ENCODE measurements at places on chromosomes 2 and 18. TPM values are rescaled to one million over a fixed set of nuclear protein-coding genes. Genes with fewer than 3 reads are reported as not detected.

MC2R gene
- total RNA-seq = not detected

UGT1A5 gene
- total RNA-seq = not detected

RAB6C gene
- not detected for total RNA-seq

TMEM178A gene
- total RNA-seq = 17.4 TPM

EPB41L3 gene
- total RNA-seq = 17.0 TPM

TSGA10 gene
- 9.9 TPM for total RNA-seq

RELCH gene
- total RNA-seq = 56.4 TPM

REG3A gene
- total RNA-seq = not detected

PGAP1 gene
- 28.7 TPM for total RNA-seq

ZAP70 gene
- total RNA-seq = 0.12 TPM

MAP3K19 gene
- not detected for total RNA-seq

LINC00305 gene
- not detected for total RNA-seq

CXCR1 gene
- not detected for total RNA-seq

GRCh38 chr2:145116056-145116455 lies 596.1 kb upstream of the ZEB2 start:
- no peak for DNase-seq

GRCh38 chr18:66077066-66077465 lies 326.3 kb downstream of the CDH7 start:
- no peak for DNase-seq

GRCh38 chr18:77108001-77108692 lies 24.4 kb downstream of the MBP start:
- DNase-seq = no peak

GRCh38 chr2:223727562-223727961 lies 109.8 kb downstream of the AP1S3 start:
- DNase-seq = peak; percentile 83

DNA sequence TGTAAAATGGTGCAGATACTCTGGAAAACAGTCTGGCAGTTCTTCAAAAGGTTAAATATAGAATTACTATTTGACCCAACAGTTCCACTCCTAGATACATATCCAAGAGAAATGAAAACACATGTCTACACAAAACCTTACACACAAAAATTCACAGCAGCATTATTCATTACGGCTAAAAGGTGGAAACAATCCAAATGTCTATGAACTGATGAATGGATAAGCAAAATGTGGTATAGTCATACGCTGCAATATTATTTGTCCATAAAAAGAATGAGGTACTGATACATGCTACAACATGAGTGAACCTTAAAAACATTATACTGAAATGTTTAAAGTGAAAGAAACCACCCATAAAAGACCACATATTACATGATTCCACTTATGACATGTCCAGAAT lies 4.0 kb downstream of the CYP27C1 start:
- DNase-seq = no peak

GRCh38 chr18:29034113-29034856 lies 857.4 kb upstream of the CDH2 start:
- no peak for DNase-seq

DNA sequence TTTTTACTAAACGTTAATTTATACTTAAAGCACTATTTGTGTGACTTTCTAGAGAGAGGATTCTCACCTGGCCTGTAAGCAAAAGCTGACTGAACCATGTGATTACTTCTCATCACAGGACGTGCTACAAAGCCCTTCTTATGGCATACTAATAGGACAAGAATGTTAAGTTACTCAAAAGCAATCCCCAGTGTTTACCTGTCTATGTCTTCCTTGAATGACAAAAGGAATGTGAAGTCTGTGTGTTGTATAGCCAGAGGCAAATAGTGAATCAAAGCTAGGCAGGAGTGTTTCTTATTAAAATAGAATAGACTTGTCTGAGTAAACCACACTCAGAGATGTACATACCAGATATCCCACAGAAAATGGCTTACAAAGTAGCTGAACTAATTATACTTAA lies 1465.5 kb downstream of the SUCLG1 start:
- DNase-seq = peak; percentile 6

- no peak for DNase-seq
Observed at GRCh38 chr18:47420130-47420529, 168.7 kb upstream of the SKOR2 start.

DNA sequence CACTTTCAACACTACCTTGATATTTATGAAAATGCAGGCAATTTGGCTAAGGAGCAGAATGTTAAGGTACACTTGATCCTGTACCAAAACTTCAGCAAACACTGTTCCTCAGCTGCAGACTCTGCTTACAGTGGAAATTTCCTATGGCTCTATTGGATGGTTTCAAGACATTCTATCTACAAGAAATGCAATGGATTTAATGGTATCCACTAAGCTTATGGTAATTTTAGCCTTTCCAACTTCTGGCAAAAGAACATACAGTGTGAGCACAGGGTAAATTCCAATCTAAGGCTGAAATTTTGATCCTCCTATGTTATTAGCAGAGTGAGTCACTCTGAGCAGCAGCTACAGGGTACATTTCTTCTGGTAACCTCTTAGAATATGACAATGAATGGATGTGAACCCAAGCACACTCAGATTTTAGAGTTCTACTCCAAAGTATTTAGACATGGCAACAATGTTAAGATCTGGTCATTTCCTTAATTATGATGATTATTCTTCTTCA lies 361.8 kb upstream of the PIK3C3 start:
- DNase-seq = no peak

GRCh38 chr2:8174641-8175257 lies 507.1 kb upstream of the ID2 start:
- no peak for DNase-seq

GRCh38 chr18:74402806-74403433 lies 54.2 kb downstream of the DIPK1C start:
- peak; percentile 22 for DNase-seq

DNA sequence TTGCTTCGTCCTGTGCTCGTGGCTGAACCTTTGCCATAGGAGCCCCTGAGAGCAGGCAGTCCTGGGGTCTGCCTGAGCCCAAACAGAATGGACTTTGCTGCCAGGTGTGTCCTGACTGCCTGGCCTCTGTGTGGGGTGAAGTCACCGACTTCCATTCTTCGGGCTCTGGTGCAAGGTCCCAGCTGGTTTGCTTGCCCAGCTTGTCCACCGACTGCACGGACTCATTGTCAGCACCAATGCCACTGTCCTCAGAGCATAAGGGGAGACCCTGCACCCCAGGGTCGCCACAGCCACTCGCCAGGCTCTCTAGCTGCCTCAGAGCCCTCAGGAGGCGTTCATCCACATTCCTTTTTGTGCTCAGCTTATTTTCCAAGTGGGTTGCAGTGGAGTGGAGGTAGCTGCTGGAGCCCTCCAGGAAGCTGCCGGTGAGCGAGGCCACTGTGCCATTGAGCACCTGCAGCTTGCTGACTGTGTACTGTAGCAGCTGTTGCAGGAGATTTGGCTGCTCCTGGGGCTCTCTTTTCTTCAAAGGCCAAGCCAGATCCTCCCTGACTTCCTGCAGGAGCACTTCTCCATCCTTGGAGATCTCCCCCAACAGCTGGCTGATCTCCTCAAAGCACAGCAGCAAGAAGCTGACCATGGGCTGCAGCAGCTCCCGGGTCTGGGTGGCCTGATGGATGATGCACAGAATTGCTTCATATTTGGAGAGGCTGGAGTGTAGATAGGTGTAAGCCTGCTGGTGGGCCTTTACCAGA lies 1.2 kb downstream of the PCARE start:
- DNase-seq = no peak

- DNase-seq = no peak
Observed at GRCh38 chr2:163775304-163775703, 39.5 kb upstream of the FIGN start.

GRCh38 chr2:71226096-71226964 lies 573 bp downstream of the PAIP2B start:
- DNase-seq = peak; percentile 62

GRCh38 chr2:68157002-68157401 lies 686 bp upstream of the PNO1 start:
- DNase-seq = peak; percentile 77

- DNase-seq = no peak
Observed at GRCh38 chr2:61420991-61421544, 49.8 kb downstream of the USP34 start.

DNA sequence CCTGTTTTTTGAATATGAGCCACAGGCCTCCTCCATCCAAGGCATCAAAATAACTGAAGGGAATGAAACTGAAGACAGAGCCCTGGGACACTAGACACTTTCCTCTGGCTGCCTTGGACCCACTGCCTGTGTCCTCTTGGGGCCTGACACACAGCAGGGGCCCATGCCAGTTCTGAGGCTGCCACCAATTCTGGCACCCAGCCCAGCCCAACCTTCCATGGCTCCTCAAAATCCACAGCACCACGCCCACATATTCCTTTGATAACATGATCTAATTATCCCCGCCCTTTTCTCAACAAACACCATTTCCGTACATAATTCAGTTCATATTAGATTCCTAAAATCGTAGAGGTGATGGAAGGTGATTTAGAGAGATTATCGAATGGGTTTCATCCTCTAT lies 64.2 kb downstream of the EMX1 start:
- no peak for DNase-seq

DNA sequence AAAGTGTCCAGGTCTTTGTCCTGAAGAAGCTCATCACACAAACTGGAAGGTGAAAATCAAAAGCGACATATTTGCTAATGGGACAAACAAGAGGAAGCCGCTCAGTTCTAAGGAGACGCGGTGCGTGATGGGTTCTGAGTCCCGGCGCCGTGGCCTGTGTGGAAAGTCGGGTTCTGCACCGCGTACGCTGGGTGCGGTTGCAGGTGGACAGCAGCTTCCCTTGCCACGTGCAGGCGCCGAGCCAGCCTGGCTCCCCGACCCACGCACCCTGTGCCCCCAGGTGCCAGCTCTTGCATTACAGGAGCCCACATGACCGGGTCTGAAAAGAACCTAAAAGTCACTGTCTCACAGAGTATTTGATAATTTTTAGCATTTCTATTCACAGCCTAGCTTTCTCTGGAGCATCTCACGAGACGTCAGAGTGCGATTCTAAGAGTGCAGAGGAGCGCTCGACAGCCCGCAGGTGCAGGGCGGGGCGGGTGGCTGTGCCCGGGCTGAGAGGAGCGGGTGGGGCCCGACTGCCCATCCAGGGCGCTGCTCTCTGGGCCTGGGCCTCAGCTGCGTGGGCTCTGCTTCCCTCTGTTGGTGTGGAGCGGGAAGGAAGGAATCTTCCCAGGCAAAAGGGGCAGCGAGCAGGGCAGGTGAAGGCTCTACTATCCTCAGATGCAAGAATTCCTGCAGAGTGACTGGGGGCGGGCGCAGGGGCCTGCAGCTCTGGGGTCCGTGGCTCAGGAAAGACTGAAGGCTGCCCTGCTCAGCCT lies 39.4 kb downstream of the MYT1L start:
- peak; percentile 83 for DNase-seq

GRCh38 chr2:217413193-217413592 lies 553.3 kb upstream of the TNP1 start:
- no peak for DNase-seq

DNA sequence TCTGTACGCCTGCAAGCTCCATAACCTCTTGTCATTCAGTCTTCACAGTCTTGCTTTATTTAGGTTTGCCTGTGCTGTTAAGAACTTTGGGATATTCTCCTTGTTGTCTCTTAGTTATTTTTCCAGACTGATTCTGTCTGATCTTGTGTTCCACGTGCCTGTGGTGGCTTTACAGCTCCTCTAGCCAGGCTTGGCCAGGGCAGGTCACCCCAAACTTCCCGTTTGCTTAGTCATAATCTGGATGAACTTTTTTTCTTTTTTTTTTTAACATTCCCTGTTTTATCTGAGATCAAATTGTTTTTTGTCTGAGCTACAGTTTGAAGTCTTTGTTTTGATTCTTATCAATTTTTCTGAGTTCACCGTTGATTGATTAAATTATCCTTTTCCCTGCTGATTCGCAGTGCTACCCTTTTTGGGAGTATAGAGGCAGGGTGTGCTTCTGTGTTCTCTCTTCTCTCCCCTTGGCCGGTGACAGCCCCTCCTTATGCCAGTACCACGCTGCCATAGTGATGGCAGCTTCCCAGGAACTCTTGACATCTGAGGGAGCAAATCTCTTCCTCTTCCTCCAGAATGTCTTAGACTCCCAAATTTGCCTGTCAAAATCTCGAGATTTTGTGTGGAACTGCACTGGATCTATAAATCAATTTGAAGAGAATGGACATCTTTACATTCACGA lies 2.5 kb downstream of the SP100 start:
- DNase-seq = no peak

GRCh38 chr2:195603998-195604397 lies 53.0 kb upstream of the SLC39A10 start:
- DNase-seq = no peak

- DNase-seq = no peak
Observed at GRCh38 chr2:174540893-174541292, 54.1 kb upstream of the GPR155 start.

- DNase-seq = peak; percentile 67
Observed at GRCh38 chr2:230721712-230722111, 9.1 kb downstream of the CAB39 start.

DNA sequence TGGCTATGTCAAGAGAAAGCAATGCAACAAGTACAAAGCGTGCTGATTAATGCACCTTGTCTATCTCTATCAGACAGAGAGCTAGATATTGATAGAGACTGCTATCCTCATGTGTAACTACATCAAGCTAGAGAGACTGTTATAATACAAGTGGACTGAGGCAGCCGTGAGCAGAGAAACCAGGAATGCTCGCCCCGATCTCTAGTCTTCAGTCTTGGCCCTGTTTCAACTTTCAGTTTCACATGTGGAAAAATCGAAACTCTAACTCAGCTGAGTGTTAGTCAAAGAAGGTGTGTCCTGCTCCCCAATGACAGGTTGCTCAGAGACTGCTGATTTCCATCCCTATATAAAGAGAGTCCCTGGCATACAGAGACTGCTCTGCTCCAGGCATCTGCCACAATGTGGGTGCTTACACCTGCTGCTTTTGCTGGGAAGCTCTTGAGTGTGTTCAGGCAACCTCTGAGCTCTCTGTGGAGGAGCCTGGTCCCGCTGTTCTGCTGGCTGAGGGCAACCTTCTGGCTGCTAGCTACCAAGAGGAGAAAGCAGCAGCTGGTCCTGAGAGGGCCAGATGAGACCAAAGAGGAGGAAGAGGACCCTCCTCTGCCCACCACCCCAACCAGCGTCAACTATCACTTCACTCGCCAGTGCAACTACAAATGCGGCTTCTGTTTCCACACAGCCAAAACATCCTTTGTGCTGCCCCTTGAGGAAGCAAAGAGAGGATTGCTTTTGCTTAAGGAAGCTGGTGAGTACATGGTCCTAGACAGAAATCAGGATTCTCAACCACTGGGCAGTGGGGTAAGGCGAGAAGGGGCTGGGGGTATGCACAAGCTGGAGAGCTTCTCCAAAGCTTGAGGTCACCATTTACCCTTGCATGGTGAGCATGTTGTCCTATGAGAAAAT lies at the start of gene RSAD2:
Gene RSAD2, plus strand, starts transcription at position 376 of the 903 bp plus-strand sequence. Its CDS starts 24 bp downstream, at position 400.
- DNase-seq = no peak

GRCh38 chr2:225104971-225105370 lies 62.7 kb upstream of the DOCK10 start:
- no peak for DNase-seq

GRCh38 chr2:166449439-166449838 lies 44.6 kb downstream of the SCN7A start:
- DNase-seq = no peak
